ENCODE measurements at places on chromosomes 11 and 22. TPM values are rescaled to one million over a fixed set of nuclear protein-coding genes. Genes with fewer than 3 reads are reported as not detected.

The TTC38 gene
- total RNA-seq = 9.7 TPM

The SAA4 gene
- not detected for total RNA-seq

The PKDREJ gene
- not detected for total RNA-seq

The OTOG gene
- total RNA-seq = not detected
